T-helper 1 cell (primary cell): ENCODE measurements at places on chromosomes 3 and 15.

GRCh38 chr3:131630097-131630496, 127.3 kb upstream of the MRPL3 start:
- no peak for DNase-seq

DNA sequence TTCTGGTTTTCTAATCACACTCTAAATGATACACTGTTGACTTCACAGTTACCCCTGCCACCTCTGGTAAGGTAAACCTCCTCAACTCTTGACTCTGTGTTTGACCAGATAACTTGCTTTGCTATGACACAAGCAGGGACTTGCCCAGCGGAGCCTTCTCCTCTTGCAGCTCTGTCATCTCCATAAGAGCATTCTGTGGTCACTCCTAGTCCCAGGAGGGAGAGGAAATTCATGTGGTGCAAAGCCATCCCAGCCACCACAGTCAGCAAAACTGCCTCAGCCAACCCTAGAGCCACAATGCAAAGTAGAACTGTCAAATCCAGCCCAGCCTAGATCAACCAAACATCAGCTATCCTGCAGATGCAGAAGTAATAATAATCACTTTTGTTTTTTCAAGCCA, 144.7 kb upstream of the GADL1 start:
- DNase-seq, result no peak

GRCh38 chr3:26559227-26559626, 63.3 kb upstream of the LRRC3B start:
- DNase-seq, result no peak

GRCh38 chr15:23503980-23504379, 56.9 kb upstream of the GOLGA6L2 start:
- no peak for DNase-seq

- DNase-seq, result peak; percentile 59
Measured at GRCh38 chr3:186821429-186822387, 15.4 kb upstream of the RFC4 start.

DNA sequence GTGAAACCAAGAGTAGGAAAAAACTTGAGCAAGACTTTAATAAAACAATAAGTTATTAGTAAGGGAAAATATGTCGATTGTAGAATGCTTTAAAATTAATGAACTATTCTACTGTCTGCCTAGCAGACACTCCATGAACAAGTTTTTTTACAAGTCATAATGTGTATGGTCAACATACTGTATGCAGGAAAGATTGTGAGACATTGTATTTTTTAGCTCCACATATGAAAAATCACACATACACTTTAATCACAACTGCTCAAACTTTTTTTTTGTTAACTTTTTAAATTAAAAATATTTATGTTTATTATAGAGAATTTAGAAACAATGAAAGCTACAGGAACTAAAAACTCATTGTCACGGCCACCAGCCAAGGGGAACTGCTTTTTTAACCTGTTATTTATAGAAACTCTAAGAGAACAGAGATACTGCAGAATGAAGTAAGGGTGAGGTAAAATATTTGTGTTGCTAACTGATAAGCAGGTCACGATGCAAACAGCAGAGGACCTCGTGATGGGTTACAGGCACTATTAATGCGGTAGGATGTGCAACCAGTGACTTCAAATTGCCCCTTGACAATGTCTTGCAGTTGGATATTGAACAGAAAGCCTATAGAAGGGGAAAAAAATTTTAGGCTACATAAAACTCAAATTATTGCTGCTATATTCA, 53.0 kb downstream of the THSD4 start:
- no peak for DNase-seq

DNA sequence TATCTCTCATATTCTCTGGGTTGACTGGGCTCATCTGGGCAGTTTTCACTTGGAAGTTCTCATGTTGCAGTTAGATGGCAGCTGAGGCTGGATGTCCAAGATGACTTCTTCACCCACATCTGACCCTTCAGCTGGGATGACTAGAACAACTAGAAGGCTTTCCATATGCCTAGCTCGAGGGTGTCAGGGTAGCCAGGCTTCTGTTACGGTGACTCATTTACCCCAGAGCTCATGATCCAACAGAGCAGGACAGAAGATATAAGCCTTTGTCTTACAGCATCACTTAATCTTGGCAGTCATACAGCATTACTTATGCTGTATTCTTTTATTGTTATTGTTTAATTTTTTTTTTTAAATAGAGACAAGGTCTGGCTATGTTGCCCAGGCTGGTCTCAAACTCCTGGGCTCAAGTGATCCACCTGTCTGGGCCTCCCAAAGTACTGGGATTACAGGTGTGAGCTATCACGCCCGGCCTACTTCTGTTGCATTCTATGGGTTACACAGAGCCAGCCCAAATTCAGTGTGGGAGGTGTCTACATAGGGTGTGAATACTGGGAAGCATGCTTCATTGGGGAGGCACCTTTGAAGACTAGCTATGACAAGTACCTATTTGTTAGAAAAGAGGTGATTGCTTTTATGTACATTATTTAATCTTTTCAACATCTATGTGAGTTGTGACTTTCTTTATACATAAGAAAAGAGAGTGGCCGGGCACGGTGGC, 10.7 kb downstream of the HMCES start:
- no peak for DNase-seq

DNA sequence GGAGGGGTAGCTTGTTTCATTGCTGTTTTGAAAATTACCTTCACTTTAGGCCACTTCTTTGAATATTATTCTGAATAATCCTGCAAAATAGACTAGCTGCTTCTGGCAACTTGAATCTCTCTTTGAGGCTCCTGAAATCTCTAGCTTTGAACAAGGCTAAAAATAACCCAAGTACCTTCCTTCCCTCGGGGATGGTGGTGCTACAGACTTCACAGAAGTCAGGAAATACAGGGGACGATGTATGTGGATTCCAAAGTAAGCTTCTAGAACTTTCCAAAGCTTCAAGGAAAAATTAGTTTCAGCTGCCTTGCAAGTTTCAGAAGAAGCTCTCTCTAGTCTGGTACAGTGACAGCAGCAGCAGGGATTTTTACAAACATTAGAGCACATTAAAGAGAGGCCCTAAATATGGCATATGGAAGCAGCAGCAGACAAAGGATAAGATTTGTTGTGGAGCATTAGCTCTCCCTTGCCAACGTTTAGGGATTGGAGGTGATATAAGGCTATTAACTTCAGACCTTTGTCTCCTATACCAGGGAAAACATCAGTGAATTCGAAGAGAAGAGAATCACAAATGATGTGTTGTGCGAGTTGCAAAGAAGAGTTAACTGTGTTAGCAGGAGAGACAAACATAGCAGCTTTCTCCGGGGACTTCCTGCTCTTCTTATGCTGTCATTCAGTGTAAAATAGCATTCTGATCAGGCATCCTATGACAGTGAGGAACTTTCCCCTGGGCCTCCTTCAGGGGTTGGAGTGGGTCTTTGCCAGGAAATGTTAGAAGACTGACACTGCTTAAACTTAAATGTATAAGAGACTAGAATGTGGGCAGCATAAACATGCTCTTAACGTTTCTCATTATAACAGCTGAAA, 783.0 kb upstream of the ARPP21 start:
- no peak for DNase-seq

- no peak for DNase-seq
Measured at GRCh38 chr3:117853923-117854668, 1144.5 kb downstream of the TUSC7 start.

DNA sequence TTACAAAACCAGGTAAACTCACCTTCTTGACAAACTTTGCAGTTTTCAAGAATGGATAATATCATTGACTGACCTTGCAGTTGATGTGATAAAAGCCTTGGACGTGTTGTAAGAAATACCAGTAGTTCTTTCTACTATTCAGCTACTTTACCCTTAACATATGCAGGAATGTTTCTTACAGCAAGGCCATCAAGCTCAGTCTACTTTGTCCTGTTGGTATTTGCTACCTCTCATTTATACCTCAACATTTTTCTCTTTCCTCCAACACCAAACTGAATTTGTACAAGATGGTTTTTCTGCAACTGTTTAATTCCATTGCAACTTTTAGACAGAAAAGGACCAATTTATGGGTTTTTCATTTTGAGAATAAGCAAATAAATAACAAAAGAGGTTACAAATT, 147.4 kb upstream of the BCHE start:
- DNase-seq, result no peak

GRCh38 chr15:81288616-81289015, 35.3 kb downstream of the STARD5 start:
- no peak for DNase-seq

DNA sequence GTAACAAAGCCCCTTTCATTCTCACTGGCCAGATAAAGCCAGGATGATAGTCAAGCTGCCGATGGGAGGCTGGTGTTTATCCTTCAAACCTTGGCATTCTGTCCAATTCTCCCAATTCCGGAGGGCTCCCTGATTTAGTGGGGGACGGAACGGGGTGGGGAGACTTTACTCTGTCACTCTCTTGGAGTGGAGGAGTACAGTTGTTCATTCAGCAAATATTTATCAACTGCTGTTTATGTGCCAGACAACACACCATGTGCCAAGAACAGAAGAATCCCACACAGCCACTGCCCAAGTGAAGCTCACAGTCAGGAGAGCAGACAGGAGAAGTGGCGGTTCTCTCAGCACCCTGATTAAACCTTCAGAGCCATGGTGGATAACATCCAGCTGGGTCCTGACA, 63.3 kb downstream of the WNT5A start:
- DNase-seq, result no peak

GRCh38 chr3:134654031-134654430, 3.2 kb upstream of the KY start:
- DNase-seq, result no peak

- DNase-seq, result no peak
Measured at GRCh38 chr3:141089339-141090152, 38.4 kb downstream of the SPSB4 start.

- DNase-seq, result peak; percentile 16
Measured at GRCh38 chr15:85504749-85505676, 124.6 kb downstream of the AKAP13 start.
